ENCODE measurements at places on chromosomes 5 and 9.

DNA sequence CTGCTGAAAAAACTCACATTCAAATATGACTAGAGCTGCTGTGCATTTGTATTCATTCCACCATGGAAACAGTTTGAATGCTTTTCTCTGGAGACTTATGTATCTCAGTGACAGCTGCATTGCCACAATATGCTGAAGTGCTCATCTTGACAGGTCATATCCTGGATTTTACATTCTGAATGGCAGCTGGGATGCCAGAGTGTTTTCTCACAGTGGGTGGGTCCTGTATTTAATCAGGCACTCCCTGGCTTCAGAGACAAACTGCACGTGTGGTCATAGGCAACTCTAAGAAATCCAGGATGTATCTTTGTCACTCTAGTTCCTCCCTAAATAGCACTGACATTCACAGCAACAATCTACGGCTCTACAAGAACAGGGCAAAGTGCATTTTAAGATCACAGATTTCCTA is 75.6 kb downstream of the ST8SIA4 start:
- DNase-seq, result peak; percentile 83

GRCh38 chr9:109870365-109870764 is 90.4 kb downstream of the PALM2AKAP2 start:
- no peak for DNase-seq

DNA sequence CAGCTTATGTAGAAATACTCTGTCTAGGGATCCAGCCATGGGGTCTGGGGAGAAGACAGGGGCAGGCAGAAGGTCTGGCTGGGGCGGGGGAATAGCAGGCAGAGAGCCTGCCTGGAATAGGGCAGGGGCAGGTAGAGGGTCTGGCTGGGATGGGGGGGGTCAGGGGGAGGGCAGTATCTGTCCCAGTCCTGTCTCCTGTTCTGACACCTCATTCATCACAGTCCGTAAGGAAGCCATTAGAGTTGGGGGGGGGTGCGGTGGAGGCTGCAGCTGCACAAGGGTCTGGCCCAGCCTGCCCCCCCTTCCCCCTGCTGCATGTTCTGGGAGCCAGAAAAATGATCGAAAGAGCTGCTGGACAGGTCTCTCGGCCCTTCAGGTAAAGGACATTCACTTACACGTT is 32.6 kb downstream of the CNTFR start:
- no peak for DNase-seq

DNA sequence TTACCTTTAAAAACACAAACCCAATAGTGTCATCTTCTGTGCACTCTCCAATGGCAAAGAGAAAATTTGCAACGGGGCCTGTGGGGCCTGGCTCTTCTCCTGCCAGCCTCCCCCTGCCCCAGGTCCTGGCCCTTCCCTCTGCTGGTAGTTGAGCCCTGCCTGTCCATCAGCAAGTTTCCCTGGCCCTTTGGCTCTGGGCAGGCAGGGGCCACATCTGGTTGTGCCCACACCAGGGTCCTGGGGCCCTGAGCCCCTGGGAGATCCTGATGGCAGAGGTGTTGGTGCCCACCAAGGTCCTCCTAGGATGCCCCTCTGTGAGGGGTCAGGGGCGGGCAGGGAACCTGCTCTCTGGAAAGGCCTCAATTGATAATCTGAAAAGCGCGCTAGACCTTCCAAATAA is 157.3 kb downstream of the DAB2IP start:
- DNase-seq, result no peak

- no peak for DNase-seq
These were observed 484.6 kb upstream of the TLE4 start for GRCh38 chr9:79087133-79087532.

DNA sequence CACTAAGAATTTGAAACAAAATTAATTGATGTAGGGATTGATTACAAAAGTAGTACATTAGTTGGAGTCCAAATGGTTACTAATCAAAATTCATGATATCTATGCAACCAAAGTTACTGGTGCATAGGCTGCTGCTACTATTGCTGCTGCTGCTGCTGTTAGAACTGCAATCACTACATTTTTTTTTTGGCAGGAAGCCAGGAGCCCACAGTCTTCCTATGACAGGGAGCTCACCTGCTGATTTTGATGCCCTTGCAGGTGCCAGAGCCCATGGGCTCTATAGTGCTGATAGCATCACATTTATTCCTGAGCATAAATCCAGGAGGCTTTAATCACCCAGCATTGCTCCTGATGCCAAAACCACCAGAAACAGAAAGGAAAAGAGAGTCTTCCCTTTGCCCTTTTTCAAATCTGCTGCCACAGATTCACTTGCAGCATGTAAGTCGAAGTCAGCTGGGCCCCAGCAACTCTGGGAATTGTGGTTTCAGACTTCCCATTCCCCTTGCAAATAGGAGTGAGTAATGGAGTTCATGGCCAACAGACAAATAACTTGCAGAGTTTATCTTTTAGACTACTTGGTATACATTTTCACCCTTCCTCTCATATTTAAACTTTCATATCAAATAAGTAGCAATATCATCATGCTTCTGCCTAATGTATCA is 17.6 kb downstream of the SLCO6A1 start:
- DNase-seq, result no peak

DNA sequence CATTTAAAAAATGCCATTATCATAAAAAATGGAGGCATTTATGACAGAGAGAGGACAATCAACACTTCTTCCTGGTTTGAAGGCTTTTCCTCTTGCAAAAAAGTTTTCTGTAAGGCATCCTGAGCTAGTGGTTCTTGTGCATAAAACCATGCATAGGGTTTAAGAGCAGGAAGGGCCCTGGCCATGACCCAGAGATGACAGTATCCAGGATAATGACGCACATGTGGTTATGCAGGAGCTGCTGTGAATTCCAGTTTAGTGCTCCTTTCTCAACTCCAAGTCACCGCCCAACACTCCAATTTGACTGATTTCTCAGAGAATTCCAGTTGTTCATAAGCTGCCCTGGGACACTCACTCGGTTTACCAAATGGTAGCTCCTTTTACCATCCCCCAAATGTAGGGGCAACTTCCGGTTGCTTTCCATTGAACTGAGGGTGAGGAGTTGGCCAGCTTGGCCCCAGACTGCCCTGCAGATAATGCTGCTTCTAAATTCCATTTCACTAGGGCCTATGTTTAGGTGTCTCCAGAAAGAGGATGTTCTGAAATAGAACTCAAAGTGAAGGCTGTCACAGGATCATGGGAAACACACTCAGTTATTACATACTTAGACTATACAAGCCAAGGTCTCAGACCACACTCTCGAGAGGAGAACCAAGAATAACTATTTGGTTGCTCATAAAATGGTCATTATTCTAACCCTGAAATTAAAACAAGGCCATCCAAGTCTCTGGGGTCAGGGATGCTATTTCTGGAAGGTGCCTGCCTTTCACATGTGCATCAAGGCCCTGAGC is 179.1 kb downstream of the SLIT3 start:
- no peak for DNase-seq

- DNase-seq, result no peak
These were observed 439.0 kb downstream of the ENC1 start for GRCh38 chr5:74201334-74202081.

DNA sequence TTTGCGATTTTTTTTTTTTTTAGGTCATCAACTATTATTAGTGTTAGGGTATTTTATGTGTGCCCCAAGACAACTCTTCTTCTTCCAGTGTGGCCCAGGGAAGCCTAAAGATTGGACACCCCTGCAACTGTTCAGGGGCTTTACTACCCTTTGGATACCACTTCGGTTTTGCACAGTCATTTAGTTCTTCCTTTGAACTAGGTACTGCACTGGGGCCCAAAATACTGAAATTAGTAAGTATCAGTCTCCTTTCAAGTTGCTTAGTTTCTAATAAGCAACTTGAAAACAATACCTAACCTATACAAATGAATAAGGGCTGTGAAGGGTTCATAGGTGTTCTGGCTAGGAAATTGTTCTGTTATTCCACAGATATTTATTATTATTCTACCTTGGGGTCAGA is 45.3 kb downstream of the CWC27 start:
- no peak for DNase-seq

- no peak for DNase-seq
These were observed 163.1 kb upstream of the TLE4 start for GRCh38 chr9:79408617-79409016.

GRCh38 chr9:119284118-119284517 is 85.1 kb downstream of the BRINP1 start:
- no peak for DNase-seq

DNA sequence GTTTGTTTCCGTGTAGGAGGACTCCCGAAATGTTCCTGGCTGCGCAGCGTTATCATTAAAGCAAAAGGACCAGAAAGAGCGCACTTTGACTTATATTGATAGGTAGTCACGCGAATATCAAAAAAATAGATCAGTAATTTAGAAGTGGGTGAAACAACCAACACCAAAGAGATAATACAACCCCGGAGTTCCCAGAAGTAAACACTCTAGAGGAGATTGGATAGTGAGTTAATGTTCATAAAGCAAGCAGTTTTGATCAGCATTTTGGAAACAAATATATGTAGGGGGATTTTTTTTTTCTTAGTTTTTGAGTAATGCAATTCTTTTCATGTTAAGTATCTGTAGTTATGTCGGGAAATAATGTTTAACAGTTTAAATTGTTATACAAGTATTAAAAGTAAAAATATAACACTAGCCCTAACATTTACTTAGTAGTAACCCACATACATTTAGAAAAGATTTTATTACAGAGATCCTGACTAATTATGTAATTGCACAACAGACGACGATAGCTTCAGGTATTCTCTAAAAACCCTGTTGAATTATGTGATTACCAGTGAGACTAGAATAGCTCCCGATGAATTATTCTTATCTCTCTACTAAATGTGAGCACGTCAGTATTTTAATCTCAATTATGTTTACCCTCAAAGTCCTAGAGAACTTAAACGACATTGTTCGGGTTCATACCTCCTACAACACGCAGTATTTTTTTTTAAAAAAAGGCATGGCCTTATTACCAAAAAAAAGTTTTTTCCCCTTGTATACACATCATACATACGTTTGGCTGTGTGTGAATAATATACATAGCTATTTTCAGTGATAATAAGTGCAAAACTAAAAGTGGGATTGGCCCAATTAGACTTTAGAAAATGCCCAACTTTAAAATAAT is 9.4 kb upstream of the NFIB start:
- DNase-seq, result no peak

- DNase-seq, result no peak
These were observed 22.3 kb upstream of the RNF130 start for GRCh38 chr5:180093651-180094382.

DNA sequence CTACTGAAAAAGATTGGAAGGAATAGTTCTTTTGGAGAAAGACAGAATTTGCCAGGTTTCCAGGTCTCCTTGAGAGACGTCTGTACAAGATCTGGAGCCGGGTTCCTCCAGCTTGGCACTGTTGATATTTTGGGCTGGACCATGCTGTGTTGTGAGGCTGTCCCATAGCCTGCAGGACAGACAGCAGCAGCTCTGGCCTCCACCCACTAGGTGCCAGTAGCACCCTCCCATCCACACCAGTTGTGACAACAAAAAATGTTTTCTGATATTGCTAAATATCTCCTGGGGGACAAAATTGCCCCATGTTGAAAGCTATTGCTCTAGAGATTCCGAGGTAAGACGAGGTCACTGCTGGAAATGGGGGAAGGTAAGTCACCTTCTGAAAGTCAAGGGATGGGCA is 287.7 kb upstream of the DAP start:
- no peak for DNase-seq

DNA sequence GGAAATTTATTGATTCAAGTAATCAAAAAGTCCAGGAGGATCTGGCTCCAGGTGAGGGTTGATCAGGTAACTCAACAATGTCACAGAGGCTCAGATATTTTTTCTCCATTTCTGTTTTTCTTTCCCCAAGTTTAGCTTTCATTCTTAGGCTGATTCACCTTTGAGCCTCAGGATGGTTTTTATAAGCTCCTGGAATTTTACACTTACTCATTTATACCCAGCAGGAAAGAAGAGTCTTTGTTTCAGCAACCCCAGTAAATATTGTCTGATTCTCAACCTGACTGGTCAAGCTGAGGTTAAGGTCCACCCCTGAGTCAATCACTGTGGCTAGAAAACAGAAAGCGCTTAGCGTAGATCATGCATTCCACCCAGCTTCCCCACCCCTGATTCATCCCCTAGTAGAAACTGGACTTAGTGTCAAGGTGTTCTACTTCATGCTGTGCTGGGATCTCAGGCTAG is 500.6 kb downstream of the KIF4B start:
- no peak for DNase-seq

GRCh38 chr5:95826949-95827891 is 4.7 kb upstream of the GLRX start:
- no peak for DNase-seq

DNA sequence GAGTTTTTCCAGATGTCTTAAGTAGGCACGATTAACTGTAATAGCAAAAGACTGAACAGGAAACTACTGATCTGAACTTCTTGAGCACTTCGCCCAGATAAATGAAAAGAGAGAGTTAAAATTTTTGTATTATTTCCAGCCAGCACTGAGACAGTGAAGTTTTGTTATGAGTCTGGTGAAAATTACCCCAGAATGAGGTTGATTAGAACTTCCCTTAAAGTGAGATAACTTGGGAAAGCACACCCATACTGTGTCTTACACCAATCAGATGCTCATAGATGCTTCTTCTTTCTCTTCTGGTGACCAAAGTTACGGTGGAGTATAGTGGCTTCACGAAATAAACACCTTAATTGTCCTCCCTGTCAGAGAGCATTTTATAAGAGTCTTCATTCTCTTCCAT is 131.8 kb upstream of the SLC12A2 start:
- DNase-seq, result no peak

GRCh38 chr9:135144581-135145170 is 57.2 kb downstream of the OLFM1 start:
- DNase-seq, result no peak

GRCh38 chr5:119105971-119106370 is 35.1 kb downstream of the DMXL1 start:
- no peak for DNase-seq

DNA sequence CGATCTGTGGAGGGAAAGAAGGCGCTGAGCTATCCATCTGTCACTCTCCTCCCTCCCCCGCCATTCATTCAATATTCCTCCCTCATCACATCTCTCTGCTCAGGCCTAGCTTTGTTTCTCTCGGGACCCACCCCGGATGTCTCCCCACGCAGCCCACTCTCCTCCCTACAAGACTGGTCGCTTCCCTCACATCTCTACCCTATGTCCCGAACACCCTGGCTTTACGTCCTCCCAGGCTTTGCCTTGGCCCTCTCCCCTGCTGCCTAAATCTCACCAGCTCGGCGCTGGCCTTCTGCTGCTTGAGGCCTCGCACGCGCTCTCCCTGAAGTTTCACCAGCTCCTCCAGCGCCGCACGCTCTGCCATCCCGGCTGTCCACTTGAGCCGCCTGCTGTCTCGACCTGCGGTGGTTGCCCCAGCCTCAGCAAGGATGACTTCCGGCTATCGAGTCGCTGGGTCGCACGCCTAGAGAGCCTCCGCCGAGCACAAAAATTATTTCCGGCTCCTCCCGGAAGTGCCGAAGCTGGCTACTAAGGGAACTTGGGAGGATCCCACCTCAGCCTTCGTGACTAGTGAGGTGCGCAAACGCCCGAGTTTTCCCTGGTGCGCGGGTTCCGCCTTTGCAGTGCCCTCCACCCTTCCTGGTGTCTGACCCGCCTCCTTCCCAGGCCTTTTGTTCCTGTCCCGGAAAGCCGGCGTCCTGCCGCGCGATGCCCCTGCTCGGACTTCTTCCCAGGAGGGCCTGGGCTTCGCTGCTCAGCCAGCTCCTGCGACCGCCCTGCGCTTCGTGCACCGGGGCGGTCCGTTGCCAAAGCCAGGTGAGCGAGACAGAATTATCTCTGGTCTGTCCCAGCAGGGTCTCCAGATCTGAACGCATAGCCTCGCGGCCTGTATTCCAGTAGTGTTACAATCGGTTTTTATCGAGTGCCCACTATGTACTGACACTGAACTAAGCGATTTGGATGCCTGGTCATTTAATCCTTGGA is at the start of the genes HARS1 and HARS2:
Gene HARS1, minus strand, starts transcription at position 430 of the 984 bp plus-strand sequence. Its CDS starts 66 bp downstream, at position 364.
Gene HARS2, plus strand, starts transcription at position 515 of the 984 bp plus-strand sequence. Its CDS starts 194 bp downstream, at position 709.
- DNase-seq, result peak; percentile 79

All from dermis microvascular lymphatic vessel endothelial cell (primary cell).